Stimulated activated CD4-positive, alpha-beta T cell treated with anti-CD3 and anti-CD28 coated beads, Interleukin-15, amount 100 ng/mL, for 1 hour (primary cell): ENCODE measurements at places on chromosomes 16 and 17.

GRCh38 chr16:56620339-56620897, 5.2 kb upstream of the MT1E start:
- DNase-seq = no peak

- DNase-seq = no peak
Measured at GRCh38 chr16:11439790-11440656, 94.8 kb downstream of the RMI2 start.

- no peak for DNase-seq
Measured at GRCh38 chr16:53817117-53817755, 113.3 kb downstream of the FTO start.

DNA sequence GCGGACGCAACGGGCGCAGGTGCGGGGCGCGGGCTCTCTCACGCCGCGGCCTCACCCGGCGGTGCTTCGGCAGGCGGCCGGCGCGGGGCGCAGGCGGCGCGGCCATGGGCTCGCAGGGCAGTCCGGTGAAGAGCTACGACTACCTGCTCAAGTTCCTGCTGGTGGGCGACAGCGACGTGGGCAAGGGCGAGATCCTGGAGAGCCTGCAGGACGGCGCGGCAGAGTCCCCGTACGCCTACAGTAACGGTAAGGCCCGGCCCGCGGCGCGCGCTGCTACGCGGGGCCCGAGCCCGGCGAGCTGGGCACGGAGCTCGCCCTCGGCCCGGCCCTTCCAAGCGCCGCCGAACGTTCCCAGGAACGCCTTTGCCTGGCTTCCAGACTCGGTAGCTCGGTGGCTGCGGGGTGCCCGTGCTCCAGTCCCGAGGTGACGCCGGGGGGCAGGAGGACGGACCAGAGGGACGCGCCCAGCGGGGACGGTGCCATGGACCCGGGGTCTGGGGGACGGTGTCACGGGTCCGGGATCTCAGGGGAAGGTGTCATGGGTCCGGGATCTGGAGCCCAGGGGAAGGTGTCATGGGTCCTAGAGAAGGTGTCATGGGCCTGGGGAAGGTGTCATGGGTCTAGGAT, 435 bp downstream of the RAB40C start:
- DNase-seq = no peak

- DNase-seq = no peak
Measured at GRCh38 chr16:1010815-1011214, 29.2 kb downstream of the SOX8 start.

DNA sequence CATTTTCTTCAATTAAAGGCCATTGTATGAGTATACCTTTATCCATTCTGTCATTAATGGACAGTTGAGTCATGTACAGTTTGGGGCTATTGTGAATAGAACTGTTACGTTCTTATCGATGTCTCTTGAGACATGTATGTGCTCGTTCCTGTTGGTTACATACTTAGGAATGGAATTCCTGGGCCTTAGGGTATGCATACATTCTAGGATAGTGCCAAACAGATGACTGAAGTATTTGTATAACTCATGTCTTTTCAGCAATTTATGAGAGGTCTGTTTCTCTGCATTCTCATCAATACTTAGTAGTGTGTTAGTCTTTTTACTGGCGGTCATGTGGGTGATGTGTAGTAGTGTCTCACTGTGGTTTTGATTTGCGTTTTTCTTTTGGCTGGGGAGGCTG, 81.2 kb downstream of the USP22 start:
- DNase-seq = no peak

DNA sequence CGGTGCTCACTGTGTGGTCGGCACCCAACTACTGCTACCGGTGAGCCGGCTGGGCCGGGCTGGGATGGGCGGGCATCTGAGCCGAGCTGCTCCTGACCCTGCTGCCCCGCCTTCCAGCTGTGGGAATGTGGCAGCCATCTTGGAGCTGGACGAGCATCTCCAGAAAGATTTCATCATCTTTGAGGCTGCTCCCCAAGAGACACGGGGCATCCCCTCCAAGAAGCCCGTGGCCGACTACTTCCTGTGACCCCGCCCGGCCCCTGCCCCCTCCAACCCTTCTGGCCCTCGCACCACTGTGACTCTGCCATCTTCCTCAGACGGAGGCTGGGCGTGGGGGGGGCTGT, 6.9 kb downstream of the TBX6 start:
- no peak for DNase-seq
